Fibroblast of lung (primary cell): ENCODE measurements at places on chromosomes 2 and 18. TPM values are rescaled to one million over a fixed set of nuclear protein-coding genes. Genes with fewer than 3 reads are reported as not detected.

The DTNA gene
- 26.9 and 49.8 TPM in 2 replicates for polyA plus RNA-seq

The IL36A gene
- polyA plus RNA-seq: not detected in 2 replicates

The MEIS1 gene
- 48.3 and 51.6 TPM in 2 replicates for polyA plus RNA-seq

The AAK1 gene
- 43.5 and 49.1 TPM in 2 replicates for polyA plus RNA-seq

DNA sequence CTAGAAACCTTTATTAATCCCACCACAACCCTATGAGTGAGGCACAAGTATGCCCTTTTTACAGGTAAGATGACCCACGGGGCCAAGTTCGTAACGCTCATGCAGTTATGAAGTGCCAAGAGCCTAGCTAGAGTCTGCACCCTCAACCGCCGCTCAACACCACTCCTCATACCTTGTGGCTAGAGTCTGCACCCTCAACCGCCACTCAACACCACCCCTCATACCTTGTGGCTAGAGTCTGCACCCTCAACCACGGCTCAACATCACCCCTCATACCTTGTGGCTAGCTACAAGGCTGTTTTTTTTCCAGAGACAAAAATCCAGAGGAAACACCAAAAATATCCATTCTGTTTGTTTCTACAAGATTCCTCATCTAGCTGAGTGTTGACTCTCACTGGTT, 4.6 kb downstream of the TXNL4A start:
- H3K4me3 ChIP-seq: no peak overlapping the region
- peaks cover 2% of the 10 kb centered on the region for H3K4me1 ChIP-seq
- no peak overlapping the region for H3K27ac ChIP-seq
- no peaks in the 10 kb centered on the region for H3K27me3 ChIP-seq

DNA sequence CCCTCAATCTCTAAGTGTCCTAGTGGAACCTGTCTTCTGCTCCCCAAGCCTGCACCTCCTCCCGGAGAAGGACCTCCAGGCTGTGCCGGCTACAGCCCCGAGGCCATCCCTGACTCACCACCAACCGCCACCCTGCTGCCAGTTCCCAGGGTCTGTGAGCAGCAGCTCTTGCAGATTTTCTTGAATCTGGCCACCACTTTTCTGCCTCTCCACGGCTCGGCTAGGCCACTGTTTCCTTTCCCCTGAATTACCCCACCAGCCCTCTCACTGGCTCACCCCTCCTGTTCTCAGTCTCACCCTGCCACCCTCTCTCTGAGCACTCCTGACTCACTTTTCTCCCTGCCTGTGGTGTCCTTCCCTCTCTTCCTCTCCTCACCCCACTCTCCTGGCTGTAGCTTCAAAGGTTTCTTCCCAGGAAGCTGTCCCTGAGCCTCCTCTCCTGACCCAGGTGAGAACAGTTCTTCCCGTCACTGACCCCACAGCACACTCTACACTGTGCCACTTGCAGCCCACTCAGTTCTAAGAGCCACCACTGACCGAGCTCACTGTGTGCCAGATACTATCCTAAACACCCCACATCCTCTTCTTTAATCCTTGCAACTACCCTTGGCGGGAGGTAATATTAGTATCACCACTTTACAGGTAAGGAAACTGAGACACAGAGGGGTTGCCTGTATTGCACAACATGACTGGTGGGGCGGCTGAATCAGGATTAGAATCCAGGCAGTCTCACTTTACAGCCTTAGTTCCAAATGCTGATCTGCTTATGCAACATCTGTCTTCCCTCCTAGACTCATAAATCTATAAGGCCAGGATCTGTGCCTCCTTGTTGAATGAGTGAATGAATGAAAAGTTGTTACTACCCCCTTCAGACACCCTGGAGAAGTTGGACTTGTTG, 111.6 kb downstream of the SMAD7 start:
- DNase-seq: peak; percentile 62
- H3K4me1 ChIP-seq: peaks cover 15% of the 10 kb centered on the region
- no peak overlapping the region for H3K4me3 ChIP-seq
- H3K27ac ChIP-seq: no peak overlapping the region
- H3K36me3 ChIP-seq: peaks cover 2% of the 10 kb centered on the region

DNA sequence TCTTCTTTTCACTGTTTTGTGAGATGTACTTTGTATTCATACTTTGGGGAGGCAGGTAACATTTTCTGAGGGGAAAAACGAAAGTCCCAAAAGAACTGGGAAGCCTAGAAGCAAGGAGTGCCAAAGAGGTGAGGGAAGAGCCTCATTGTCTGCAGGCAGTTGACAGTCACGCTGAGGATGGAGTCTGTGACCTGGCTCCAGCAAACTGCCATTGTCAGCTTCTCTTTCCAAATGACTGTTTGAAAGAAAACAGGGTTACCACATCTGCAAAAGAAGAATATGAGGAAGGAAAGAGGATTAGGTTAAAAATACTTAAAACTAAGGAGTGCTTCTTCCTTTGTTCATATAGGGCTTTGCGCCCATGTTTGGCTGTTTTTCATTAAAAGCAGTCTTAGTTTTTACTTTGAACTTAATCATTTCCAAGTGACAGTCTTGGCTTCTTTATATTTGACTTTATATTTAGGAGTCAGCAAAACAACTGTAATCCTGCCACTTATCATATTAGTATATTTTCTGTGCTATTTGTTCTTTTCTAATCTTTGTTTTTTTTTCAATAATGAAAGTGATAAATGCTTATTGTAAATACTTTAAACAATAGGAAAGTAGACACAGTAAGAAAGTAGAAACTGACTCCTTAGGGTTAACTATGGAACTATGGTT, 35.0 kb downstream of the CERS6 start:
- peak overlapping the region; percentile 9 for H3K27ac ChIP-seq
- no peak overlapping the region for H3K4me3 ChIP-seq
- H3K4me1 ChIP-seq: peaks cover 5% of the 10 kb centered on the region
- H3K36me3 ChIP-seq: no peaks in the 10 kb centered on the region
- no peak for DNase-seq

DNA sequence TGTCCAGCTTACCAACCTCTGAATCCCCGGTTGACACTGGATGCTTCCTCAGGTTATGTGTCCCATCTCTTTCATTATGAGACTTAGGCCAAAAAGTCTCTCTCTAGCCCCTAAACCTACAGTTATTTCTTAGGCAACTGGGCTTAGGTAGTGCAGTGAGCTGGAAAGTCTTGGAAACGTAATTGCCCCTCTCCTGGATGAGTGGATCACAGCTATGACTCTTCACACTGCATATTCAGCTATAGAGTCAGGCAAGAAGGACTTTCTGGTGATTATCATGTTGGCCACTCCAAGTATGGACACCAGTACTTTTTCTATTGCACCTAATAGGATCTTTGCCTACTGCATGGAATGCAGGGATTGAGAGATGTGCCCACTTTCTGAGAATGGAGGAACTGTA, 458.3 kb upstream of the CELF4 start:
- H3K4me1 ChIP-seq: no peaks in the 10 kb centered on the region
- H3K27ac ChIP-seq: no peak overlapping the region
- H3K27me3 ChIP-seq: no peaks in the 10 kb centered on the region

DNA sequence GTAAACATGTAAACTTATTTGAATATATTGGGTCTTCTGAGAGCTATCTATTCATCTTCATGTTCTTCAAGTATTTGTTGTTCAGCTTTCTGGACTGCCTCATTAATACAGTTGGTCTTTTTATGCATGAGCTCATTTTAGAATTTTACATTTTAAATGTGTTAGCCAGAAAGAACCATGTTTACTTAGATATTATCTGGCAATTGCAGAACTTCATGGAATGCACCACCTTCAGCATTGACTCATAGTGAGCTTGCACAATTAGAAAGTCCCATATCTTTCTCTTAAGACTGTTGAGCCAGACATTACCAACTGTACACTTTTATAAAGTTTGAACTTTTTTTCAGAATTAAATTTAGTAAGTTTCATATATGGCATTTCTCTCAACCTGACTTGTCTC, 536.7 kb downstream of the RIT2 start:
- no peaks in the 10 kb centered on the region for H3K4me1 ChIP-seq
- H3K4me3 ChIP-seq: no peak overlapping the region
- H3K27ac ChIP-seq: no peak overlapping the region
- no peaks in the 10 kb centered on the region for H3K27me3 ChIP-seq
- DNase-seq: peak; percentile 87
- no peaks in the 10 kb centered on the region for H3K36me3 ChIP-seq

DNA sequence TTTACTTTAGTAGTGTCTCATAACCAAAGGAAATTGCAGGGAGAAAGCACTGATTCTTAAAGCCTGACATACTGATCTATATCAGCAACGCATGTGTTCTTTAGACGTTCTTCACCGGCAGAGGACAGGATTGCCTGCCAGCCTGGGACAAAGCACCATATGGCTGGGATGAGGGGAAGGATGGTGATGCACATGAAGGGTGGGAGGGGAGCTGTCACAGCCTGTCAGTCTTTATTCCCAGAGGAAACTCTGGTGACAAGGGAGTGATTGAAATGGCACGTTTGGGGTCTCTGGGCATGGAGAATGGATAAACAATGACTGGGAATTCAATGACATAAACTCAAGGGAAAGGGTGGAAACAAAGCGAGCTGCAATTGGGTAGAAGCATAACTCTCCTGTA, 808.1 kb downstream of the DCC start:
- DNase-seq: no peak
- H3K27me3 ChIP-seq: no peaks in the 10 kb centered on the region
- no peak overlapping the region for H3K4me3 ChIP-seq
- no peaks in the 10 kb centered on the region for H3K36me3 ChIP-seq

- no peak overlapping the region for H3K4me3 ChIP-seq
- no peak overlapping the region for H3K27ac ChIP-seq
- no peak for DNase-seq
- H3K36me3 ChIP-seq: no peaks in the 10 kb centered on the region
- H3K4me1 ChIP-seq: no peaks in the 10 kb centered on the region
These were observed 501.7 kb upstream of the TCF4 start for GRCh38 chr18:56089612-56090258.

GRCh38 chr2:174866421-174866820, 102.1 kb upstream of the CHRNA1 start:
- H3K27me3 ChIP-seq: no peaks in the 10 kb centered on the region
- no peaks in the 10 kb centered on the region for H3K36me3 ChIP-seq
- no peak for DNase-seq
- no peak overlapping the region for H3K27ac ChIP-seq

- no peaks in the 10 kb centered on the region for H3K4me1 ChIP-seq
- no peak overlapping the region for H3K4me3 ChIP-seq
- H3K27me3 ChIP-seq: no peaks in the 10 kb centered on the region
- DNase-seq: no peak
These were observed 328.2 kb upstream of the CDH7 start for GRCh38 chr18:65422544-65423136.
